ENCODE measurements at places on chromosomes 3 and 15.

DNA sequence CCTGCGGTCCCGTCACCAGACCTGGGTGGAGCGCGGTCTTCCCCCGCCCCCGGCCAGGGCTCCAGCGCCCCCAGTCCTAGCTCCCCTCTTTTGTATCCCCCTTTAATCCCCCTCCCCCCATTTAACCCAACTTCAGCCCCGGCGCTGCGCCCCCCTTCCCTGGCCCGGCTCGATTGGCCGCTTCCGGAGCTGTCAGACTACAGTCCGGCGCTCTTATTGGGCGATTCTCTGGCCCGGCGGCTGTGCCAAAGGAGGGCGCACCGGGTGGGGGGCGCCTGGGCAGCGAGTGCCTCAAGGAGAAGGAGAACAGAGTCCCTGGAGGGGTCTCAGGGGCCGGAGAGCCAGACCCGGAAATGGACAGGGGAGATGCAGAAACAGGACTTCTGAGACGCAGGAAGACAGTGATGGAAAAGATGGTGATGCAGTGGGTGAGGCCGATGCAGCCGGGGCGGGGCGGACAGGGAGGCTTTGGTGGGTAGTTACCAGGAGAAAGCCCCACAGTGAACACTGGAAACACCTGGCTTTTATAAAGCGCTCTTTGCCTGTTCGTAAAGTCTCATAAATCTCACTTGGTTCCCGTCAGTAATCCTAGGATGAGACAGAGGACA lies 1.2 kb upstream of the ADCY5 start:
- no peak for DNase-seq

- DNase-seq: peak; percentile 64
Measured at GRCh38 chr15:98881526-98882520, 125.8 kb downstream of the PGPEP1L start.

- DNase-seq: no peak
Measured at GRCh38 chr3:14222457-14222856, 43.8 kb downstream of the LSM3 start.

GRCh38 chr3:74904646-74905045 lies 290.2 kb upstream of the CNTN3 start:
- no peak for DNase-seq

DNA sequence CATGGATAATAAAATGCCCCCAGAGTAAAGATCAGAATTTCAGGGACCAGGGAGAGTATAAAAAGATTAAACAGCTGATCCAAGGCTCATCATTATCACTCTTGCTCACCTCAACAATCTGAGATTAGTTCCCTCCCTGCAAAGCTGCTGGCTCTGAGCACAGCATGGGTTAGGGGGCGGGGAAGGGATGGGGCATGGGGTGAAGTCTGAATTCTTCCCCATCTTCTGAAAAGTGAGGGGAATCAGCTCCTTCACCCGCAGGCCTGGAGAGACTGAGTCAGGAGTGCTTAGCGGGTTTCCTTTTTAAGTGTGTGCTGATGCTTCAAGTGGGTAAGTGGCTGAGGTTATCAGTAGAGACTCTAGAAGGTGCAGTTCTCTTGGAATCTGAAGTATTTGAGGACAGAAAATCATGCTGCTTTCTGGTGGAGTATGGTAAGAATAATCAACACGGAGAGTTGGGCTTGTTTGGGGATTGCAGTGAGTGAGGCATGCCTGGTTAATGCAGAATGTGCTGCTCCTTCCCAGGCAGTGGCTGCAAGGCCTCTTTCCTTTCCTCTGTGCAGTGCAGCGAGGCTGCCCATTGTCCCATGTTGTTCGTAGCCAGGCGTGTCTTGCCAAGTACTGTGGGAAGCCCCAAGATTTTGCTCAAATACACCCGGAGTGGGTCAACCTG lies 59.2 kb upstream of the TRAK1 start:
- DNase-seq: no peak

DNA sequence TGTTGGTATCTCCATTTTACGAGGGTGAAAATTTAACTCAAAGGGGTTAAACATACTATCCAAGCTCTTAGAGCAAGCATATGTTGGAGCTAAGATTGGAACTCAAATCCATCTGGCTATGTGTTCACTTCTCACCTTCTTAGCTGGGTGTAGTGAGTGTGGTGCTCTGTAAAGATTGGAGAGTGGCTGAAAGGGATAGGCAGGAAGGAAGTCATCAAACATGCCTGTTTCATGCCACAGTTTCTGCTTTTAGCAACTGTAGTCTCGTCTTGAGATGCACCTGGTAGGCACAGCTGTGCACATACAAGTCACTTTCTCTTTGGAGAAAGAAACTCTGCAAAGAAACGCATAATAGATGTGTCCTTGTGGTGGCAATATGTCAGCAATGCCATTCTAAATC lies 189.1 kb upstream of the MDFIC2 start:
- no peak for DNase-seq

DNA sequence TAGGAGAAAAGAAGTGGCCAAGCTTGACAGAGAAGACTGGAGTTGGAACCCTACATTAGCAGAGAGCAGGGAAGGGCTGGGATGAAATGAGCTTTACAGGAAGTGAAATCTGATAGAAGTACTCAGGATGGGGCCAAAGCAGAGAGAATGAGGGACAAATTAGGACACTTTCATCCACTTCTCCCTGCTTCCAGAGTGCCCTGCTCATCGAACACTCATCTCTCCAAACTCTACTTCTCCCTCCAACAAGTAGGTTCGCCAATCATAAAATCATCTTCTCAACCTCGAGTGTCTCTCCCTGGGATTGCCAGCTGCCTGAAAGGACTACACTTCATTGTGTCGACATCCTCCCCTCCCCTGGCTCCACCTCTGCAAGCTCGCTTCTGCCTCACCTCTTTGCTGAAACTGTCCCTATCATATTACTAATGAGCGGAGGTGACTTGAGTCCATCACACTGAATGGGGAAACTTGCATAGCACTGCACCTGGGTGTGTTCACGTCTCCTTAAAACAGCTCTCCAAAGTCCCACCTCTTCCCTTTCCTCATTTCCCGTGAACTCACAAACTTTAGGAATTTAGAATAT lies 365.8 kb downstream of the FOXP1 start:
- no peak for DNase-seq

DNA sequence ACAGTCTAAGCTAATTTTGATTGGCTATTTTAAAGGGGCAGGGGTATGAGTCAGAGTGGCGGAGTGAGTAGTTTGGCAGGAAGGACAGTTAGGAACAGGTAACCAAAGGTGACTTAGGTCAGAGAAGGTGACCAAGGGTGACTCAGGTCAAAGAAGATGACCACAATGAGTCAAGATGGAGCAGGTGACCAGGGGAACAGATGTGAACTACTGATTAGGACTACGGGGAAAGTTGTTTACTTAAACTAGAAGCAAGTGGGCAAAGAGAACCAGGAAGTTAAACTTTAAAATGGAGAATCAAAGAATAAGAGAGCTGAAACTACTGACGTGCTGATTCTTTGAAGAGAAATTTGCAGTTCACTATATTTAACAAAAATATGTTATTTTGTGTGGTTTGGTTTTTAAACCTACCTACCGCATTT lies 14.1 kb upstream of the CA12 start:
- peak; percentile 24 for DNase-seq

- DNase-seq: no peak
Measured at GRCh38 chr3:36796881-36797280, 32.5 kb upstream of the DCLK3 start.

- DNase-seq: peak; percentile 96
Measured at GRCh38 chr15:41621200-41622193, 38.7 kb upstream of the MGA start.

DNA sequence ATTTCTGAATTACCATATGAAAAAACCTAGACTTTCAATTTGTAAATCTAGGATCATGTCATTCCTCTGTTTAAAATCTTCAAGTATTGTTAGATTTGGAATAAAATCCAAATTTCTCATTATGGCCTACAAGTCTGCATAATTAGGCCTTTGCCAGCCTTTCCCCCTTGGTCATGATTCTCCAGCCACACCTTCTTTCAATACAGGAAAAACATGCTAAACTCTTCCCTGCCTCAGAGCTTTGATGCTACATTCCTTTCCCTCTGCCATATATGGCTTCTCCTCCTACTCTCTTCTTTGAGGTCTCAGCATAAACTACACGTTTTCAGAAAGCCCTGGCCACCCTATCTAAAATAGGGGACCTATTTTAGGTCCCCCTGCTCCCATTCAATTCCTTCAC lies 48.5 kb downstream of the TM6SF1 start:
- DNase-seq: no peak

- DNase-seq: no peak
Measured at GRCh38 chr3:47579875-47580274, 1.2 kb upstream of the CSPG5 start.

DNA sequence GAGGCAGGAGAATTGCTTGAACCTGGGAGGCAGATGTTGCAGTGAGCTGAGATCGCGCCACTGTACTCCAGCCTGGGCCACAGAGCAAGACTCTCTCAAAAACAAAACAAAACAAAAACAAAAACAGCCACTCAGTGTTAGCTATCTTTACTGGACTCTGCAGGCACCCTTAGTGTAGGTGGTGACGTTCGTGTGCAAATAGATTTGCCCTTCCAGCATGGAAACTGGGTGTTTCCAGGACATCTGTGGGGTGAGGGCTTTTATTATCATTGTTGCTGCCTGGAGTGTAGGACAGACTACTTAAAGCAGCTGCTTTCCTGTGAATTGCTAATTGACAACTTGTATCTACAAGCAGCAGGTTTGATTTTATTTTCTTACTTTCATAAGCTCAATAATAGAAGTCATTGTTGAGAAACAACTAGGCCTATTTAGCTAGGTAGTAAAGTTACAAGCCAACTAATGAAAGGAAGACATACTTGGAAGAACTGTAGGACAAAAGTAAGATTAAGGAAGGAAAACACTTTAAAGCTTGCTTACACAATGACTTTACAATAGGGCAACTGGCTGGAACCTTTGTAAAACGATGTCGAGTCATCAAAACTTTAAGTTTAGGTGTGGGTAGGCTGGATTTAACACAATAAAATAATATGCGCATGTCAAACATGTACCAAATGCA lies 25.4 kb upstream of the SPPL2A start:
- no peak for DNase-seq

GRCh38 chr15:43281926-43282602 lies 15.3 kb upstream of the TGM5 start:
- no peak for DNase-seq

GRCh38 chr3:193815246-193816027 lies 222.4 kb downstream of the OPA1 start:
- DNase-seq: no peak

DNA sequence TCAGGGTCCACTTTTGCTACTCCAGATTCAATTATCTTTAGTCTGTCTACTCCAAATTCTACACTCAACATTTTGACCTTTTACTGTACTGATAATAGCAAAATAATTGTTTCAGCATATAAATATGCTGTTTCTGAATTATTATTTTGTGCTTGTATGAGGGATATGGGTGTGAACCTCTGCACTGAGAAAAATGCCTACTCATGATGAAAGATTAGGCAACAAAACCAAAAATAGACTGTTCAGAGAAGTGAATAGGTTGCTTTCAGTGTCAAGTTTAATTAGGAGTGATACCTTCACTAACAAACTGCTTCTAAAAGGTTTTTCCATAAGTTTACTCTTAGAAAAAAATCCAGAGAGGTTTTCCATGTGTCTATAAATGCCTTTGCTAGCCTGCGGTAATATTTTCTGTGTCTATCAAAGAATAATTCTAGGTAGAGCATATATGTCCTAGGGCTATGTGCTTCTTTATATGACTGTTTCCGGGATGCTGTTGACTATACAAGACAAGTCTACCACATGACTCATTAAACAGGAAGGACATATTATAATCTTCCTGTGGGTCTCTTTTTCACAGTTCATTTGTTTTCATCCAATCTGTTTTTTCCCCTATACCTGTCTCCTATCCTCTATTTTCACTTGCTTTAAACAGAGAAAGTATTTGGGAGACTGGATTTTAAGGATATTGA lies 218.5 kb upstream of the TTC14 start:
- DNase-seq: peak; percentile 31

DNA sequence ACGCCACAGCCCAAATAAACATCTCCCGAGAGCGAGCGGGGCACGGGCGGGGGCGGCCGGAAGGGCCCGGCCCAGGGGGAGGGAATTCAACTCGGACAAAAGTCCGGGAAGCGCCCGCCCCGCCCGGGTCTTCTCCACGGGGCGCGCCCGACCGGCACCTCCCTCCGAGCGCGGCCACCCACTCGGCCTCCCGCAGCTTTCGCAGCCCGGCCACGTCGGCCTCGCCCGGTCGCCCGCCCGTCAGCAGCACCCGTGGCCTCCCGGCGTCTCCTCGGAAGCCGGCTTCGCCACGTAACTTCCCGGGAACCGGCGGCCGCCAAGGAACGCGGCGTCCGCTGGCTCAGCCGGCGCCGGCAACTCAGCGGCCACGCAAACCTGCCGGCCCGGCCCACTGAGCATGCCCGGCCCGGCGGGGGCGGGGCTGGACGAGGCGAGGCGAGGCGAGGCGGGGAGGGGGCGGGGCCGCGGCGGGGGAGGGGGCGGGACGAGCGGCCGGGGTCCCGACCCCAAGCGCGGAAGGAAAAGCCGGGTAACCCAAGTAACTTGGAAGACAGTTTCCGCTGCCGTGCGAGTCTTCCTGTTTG lies at the start of gene TJP1:
Gene TJP1 (minus strand): TSS at position 369 of the 584 bp plus-strand sequence. CDS start 440 bp downstream, outside the sequence.
- DNase-seq: no peak

- DNase-seq: no peak
Measured at GRCh38 chr15:68548364-68548763, 30.4 kb upstream of the CORO2B start.

DNA sequence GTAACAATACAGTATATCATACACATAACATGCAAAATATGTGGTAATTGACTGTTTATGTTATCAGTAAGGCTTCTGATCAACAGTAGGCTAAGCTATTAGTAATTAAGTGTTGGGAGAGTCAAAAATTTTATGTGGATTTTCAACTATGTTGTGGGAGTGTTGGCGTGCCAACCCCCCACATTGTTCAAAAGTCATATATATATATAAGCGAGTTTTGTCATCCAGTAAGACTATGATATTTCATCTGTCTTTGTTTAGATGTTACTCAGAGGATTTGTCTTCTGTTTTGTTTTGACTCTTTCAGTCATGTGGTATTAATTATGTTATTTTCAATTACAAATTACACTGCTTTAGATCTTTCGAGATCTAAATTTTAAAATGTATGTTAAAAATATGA lies 51.0 kb upstream of the RAP2B start:
- DNase-seq: no peak

All from OCI-M1 (cell line).